NCI-H2081 (cell line): ENCODE measurements at places on chromosomes 2 and 18.

- DNase-seq = no peak
Observed at GRCh38 chr2:197985029-197985638, 180.7 kb downstream of the PLCL1 start.

GRCh38 chr2:236661762-236662110 lies 92.1 kb downstream of the ACKR3 start:
- DNase-seq = no peak

- no peak for DNase-seq
Observed at GRCh38 chr2:147646818-147647468, 197.9 kb upstream of the ACVR2A start.

DNA sequence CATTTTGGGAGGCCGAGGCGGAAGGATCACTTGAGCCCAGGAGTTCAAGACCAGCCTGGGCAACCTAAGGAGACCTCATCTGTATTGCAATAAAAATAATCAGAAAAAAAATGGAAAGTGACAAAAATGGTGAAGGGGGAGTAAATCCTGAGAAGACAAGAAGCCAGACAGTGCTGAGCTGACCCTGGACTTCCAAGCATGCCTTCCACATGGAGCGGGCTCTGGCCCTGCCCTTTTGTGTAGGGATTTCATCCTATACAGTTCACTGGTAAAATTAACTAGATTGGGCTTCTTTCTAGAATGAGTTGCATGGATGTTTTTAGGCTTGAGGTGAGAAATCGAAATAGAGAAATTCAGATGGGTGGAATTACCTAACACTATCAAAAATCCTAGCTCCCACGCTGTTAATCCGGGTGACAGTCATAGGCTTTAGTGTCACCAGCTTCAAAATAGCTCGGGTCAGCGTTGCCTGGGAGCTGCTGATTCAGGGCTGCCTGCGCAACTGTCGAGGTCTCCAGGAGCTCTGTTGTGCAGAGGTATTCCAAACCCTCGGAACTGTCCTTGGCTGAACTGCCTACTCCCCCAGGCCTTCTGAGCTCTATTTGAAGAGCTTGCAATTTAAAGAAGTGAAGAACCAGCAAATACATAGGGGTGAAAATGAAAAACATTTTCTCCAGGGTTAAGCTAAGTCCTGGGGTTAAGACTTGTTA lies 21.5 kb upstream of the ZNF532 start:
- no peak for DNase-seq

DNA sequence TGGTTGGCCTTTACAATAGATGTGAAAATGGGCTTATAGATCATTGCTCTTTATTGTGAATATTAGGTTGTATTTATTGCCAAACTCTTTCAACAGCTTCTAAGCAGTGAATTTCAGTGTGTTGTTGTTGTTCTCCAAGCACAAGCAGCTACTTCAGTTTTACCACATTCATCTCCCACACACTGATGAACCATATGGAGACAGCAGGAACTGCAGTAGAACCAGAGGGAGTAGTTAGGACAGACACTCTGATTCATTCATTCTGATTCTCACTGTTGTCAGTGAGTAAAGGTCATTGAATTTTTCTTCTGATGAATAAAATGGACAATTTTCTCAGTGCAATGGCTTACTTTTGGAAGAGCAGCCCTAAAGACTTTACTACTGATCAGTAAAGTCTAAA lies 40.2 kb downstream of the CCDC74A start:
- DNase-seq = no peak

DNA sequence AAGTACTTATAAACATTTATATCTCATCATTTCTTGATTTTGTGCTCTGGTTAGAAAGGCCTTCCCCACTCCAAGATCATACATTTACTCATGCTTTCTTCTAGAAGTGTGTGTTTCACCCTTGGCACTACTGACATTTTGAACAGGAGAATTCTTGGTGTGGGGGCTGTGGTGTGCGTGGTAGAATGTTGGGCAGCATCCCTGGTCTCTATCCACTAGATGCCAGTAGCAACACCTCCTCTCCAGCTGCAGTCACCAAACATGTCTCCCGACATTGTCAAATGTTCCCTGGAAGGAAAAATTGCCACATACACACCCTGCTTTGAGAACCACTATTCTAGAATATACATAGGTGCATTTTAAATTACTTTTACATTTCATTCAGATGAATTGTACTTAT lies 8.7 kb upstream of the TGIF1 start:
- DNase-seq = peak; percentile 14

- DNase-seq = no peak
Observed at GRCh38 chr2:11224887-11225286, 69.6 kb downstream of the SLC66A3 start.
